Spleen (tissue), 13 donors: ENCODE measurements at places on chromosomes 12 and 14. TPM values are rescaled to one million over a fixed set of nuclear protein-coding genes. Genes with fewer than 3 reads are reported as not detected.

The WASHC4 gene
- 122 TPM for total RNA-seq

- no peak for DNase-seq
These were observed 37.0 kb upstream of the HECTD1 start for GRCh38 chr14:31244626-31245025.

The CLEC1B gene
- total RNA-seq: 2.2 TPM

DNA sequence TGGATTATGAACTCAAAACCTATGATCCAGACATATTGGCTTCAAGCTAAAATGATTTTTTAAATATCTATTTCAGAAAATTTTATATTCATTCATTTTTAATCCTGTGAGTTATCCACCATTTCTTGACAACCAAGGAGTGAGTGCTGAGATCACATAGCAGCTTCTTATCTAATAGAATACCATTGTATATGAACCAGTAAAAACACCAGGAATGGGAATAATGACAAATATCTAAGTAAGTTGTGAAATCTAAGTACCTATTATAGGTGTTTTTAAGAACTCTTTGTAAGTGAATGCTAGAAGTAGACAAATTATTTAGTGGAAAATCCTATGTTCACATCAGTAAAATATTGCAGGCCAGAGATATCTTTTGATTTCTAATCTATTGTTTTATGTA lies 8.2 kb downstream of the LUM start:
- DNase-seq: no peak

The FITM1 gene
- total RNA-seq: 7.4 TPM

The CCDC38 gene
- total RNA-seq: 1.5 TPM

DNA sequence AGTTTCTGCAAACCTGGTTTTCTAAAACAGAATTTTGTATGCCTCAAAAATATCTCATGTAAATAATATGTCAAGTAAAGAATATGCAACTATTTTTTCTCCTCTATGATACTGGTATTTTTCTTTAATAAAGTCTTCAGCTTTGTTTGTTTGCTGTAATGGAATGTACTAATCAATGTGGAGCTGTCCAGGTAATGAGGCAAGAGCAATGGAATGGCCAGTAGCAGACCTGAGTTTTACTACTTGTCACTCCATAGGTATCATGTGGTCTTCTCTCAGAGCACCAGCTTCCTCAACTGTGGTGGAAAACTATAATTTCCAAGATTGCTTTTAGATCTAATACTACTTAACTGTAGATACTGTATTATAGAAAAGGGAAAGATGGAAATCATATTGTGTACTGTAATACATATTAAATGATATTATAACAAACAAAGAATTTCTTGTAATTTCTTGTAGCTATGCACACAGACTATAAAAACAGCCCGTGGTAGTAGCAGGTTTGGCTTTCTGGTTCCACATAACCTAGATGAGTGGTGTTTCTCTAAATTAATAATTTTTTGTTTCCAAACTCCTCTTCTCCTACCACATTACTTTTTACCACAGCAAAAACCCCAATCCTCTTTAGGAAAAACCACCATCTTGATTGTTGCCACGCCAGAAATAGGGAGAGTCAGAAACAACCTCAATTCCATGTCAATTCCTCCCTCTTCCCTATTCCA lies 70.6 kb downstream of the KIF21A start:
- DNase-seq: no peak

DNA sequence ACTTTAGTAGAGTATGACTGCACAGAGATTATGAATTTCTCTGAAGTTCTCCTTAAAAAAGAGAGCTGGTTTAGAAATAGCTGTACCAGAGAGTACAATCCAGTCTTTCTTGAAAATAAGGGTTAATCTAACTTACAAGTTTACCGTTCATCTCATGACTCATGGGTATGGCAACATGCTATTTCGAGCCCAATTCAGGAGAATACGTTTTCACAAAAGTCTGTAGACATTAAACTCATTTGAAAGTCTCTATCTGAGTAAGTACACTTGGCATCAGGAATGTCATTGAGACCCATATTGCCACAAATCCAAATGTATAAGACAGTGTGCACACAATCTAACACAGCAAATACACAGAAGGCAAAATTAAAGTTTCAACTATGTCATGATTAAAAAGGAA lies 160.5 kb downstream of the PIK3C2G start:
- no peak for DNase-seq

- DNase-seq: peak; percentile 80
These were observed 1.8 kb upstream of the COX14 start for GRCh38 chr12:50110127-50110761.

GRCh38 chr14:82412545-82412944 lies 878.9 kb upstream of the SEL1L start:
- DNase-seq: no peak

The KRT5 gene
- total RNA-seq: 1.5 TPM

GRCh38 chr12:103279444-103279843 lies 216.3 kb downstream of the C12orf42 start:
- no peak for DNase-seq

- DNase-seq: no peak
These were observed 474.1 kb downstream of the ETNK1 start for GRCh38 chr12:23099104-23099503.

DNA sequence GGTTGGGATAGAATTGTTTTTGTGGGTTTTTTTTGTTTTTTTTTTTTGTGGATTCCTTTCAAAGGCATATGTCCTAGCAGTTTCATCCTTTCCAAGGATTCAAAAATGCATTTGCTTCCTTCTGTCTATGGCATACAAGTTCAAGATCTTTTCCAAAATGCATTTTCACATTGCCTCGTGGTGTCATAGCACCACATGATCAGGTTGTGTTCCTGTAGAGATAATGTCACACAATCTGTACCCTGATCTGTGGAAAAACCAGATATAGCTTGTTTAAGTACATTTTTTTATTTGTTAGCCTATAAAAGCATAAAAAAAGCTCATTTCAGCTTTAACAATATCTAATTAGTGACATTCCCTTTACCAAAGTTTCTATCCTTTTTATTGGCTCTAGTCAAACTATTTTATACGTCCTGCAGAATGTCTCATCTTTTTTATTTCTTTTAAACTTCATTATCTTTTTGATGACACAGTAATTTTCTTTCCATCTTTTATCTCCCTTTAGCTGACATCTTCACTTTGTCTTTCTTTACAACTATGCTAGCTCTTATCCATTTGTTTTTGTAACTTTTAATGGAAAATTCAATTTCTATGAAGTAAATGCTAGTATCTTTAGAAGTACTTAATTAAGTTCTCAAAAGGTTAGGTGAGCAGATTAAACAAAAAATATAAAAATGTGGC lies 106.0 kb upstream of the NOVA1 start:
- no peak for DNase-seq

- no peak for DNase-seq
These were observed 95.2 kb upstream of the PPP2R5C start for GRCh38 chr14:101666264-101666663.

DNA sequence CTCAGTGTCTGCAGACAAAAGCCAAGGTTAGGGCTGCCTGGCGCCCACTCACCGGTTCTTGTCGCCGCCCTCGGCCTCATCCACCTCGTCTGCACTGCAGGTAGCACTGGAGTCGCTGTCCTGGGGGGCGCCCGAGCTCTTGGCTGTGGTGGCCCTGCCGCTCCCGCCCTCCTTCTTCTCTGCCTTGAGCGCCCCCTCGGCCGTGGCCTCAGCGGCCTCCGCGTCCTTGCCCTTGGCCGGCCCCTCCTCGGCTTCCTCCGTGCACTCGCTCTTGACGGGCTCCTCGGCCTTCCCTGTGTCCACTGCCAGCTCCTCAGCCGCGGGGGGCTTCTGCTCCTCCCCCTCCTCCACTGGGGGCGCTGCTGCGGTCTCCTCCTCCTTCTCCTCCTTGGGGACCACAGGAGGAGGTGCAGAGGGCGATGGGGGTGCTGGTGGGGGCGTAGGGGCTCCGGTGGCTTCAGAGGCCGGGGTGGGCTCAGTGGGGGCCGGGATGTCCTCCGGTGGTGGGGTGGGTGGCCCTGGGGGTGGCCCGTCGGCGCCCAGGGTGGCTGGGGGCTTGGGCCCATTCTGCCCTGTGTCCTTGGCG lies 77.2 kb downstream of the RFLNA start:
- no peak for DNase-seq

The RFLNA gene
- not detected for total RNA-seq

DNA sequence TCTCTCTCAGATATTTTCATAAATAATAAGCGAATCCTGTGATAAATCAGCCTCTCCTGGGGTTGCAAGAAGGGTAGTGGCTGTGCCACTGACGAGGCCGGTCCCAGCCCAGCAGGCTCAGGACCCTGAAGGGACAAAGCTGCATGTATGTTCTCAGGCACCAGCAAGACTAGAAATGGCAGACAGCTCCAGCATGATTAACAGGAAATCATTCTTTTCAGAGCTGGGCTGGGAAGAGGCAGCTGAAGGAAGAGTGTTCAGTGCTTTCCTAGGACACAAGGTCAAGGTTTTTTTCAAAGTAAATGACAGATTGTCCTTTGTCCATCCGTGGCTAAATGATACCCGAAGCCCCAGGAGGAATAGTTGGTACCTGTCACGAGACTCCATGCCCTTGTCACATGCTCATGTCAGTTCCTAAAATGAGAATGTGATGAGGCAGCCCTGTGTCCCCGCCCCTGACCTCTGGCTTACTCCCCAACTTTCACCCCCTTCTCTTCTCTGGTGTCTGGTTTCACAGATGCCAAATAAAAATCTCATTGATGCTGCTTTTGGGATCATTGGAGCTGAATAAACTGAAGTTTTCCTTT lies 65.1 kb downstream of the PPP1R36 start:
- no peak for DNase-seq

The CDCA3 gene
- total RNA-seq: 1.9 TPM

The NRXN3 gene
- total RNA-seq: 0.68 TPM

GRCh38 chr12:131830335-131830913 lies 2.2 kb downstream of the MMP17 start:
- peak; percentile 94 for DNase-seq

DNA sequence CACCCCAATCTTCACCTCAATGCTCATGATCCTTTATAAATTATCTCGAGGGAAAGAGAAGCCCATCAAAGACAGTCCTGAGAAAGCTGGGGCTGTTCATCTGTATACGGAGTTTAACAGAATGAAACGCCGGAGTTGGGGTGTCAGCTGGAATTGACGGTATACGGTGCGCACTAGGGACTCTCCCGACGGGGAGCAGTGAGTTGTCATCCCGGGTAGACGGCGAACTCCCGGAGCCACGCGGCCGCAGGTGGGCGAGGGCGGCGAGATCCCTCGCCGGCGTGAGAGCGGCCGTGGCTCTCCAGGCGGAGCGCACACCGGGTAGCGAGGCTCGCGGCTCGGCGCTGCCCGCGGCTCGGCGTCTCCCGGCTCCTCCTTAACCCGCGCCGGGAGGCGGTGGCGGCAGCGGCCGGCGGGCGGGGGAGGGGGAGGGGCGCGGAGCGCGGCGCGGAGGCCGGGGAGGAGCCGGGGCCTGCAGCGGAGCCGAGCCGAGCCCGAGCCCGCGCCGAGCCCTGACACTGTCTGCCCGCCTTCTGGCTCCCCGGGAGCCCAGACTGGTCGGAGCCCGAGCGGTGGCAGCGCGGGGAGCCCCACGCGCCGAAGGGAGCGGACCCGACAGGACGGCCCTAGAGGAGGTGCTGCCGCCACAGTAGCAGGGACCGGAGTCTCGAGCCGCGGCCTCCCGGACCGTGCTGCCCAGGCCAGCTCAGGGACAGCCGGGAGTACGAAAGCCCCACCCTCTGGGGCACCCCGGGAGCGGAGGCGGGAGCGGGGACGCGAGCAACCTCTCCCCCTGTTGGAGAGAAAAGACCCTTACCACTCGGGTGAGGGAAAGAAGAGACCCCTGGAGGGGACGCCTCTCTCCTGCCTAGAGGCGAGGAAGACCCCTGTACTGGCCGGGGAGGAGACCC lies at the start of gene FOXJ2:
Gene FOXJ2 (plus strand): TSS at position 475 of the 911 bp plus-strand sequence. CDS start 7,117 bp downstream, outside the sequence.
- peak; percentile 97 for DNase-seq

The CELA1 gene
- total RNA-seq: not detected

DNA sequence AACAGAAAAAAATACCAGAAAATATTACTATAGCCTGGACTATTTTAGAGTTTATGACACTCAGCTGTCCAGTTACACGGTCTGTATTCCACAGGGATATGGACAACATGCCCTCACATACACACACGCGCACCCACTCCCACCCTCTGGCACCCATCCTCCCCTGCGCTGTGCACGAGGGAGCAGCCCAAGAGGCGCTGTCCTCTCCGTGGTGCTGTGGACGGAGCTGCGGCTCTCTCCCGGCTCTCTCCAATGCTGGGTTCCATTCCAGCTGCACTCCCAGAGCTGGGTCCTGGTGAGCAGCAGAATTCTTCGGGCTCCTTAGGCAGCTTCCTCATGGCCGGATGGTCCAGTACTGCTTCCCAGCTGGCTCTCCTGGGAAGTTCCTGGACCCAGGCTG lies 6.0 kb upstream of the NGB start:
- peak; percentile 66 for DNase-seq

- no peak for DNase-seq
These were observed 181.6 kb upstream of the FOXG1 start for GRCh38 chr14:28584951-28585350.

The BICDL1 gene
- total RNA-seq: 16.0 TPM

DNA sequence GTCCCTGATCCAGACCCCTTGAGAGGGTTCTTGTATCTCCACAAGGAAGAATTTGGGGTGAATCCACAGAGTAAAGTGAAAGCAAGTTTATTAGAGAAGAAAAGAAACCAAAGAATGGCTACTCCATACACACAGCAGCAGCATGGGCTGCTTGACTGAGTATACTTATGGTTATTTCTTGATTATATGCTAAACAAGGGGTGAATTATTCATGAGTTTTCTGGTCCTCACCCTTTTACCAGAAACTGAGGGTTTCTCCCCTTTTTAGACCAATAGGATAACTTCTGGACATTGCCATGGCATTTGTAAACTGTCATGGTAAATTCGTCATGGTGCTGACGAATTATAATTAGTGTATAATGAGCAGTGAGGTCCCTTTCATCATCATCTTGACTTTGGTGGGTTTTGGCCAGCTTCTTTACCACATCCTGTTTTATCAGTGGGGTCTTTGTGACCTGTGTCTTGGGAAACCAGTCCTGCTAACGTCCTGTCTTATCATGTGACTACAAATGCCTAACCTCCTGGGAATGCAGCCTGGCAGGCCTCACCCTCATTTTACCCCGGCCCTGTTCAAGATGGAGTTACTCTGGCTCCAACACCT lies 121.9 kb downstream of the SPTSSA start:
- no peak for DNase-seq

The ULK1 gene
- 50.6 TPM for total RNA-seq

- DNase-seq: no peak
These were observed 122.5 kb downstream of the PHLDA1 start for GRCh38 chr12:75908961-75909605.

DNA sequence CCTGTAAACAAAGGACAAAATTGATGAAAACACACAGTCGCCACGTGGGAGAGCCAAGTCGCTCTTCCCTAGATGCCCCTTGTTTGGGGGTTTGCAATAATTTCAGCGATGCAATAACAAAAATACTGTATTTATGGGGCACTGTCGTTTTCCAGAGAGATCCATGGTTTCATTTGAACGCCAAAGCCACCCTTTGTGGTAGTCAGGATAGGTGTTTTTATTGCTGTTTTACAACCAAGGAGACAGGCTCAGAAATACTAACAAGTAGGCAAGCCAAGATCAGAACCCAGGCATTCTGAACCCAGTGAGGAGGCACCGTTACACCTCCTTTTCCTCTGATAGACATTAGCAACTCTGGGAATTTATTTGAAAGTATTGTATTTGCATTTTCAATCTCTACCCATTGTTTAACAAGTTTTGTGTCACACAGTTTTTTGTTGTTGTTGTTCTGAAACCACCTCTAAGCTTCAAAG lies 831 bp upstream of the BTBD7 start:
- no peak for DNase-seq

The KRT73 gene
- total RNA-seq: 0.32 TPM
